Stimulated activated CD4-positive, alpha-beta T cell treated with anti-CD3 and anti-CD28 coated beads, TNF-alpha, amount 100 ng/mL, for 1 hour (primary cell): ENCODE measurements at places on chromosomes 1 and 21.

- no peak for DNase-seq
Observed at GRCh38 chr1:38547321-38547720, 312.3 kb downstream of the RRAGC start.

DNA sequence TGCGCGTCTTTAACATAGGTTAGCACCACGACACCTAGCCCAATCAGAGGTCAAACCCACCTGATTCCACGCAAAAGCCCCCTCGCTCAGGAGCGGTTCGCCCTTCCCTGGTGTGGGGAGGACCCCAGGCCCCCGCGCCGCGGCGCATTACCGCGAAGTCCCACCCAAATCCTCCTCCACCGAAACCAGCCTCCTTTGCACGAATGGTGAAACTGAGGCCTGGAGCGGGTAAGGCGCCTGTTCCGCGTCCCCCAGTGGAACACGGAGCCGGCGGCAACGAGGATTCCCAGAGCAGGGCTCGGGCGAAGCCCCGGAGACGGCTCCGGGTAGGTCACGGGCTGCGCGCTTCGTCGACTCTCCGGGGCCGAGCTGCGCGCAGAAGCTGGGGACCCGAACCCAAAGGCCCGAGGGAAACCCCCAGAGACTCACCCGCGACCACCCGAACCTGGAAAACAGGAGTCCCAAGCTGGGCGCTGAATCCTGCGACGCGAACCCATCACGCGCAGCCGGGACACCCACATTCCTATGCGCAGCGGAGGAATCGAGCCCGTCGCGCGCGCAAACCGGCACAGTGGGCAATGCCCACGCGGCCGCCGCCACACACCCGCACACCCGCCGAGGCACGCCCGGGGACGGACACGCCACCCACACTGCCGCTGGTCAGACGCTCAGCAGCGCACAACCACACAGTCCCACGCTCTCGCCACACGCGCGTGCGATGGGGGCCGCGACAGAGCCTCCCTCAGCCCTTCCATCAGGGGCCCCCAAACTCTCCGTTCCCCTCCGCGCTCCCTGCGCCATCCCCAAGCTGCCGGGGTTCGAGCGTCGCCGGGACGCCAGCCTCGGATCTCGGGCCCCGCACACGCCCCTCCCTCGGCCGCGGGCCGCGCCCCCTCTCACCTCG, 507 bp downstream of the GLIS1 start:
- no peak for DNase-seq

GRCh38 chr1:160244209-160244608, 18.1 kb downstream of the DCAF8 start:
- DNase-seq: no peak

GRCh38 chr1:207034208-207034607, 1.7 kb upstream of the C1orf116 start:
- no peak for DNase-seq

DNA sequence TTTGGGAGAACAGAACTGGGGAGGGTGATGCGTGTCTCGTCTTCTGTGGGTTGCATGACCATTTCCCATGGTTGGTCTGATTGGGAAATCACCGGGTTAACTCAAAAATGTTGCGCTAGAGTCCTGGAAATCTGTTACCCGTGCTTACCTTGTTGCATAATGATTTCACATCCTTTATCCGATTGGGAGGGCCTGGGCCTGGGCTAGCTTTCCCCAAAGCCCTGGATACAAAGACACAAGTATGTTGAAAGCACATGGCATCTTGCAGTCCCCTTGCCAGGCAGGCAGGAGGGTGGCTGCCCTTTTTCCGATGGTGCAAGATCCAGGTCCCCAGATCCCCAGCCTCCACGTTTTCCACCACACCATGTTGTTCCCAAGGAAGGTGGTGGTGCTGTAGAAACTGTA, 582 bp downstream of the TRPM2 start:
- no peak for DNase-seq

GRCh38 chr1:248596615-248597014, 885 bp downstream of the OR2T10 start:
- no peak for DNase-seq

DNA sequence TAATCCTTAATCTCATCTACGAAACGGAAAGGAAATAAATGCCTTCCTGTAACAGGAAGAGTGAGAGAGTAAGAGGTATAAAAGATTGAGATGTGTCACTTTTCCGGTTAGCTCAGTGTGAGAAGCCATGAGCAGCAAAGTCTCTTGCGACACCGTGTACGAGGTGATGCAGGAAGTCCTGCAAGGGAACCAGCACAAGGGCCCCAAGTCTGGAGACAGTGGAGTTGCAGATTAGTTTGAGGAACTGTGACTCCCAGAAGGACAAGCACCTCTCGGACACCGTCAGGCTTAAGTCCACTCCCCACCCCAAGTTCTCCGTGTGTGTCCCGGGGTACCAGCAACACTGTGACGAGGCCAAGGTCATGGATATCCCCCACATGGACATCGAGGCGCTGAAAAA, 592.3 kb upstream of the ADGRL2 start:
- no peak for DNase-seq

GRCh38 chr1:223216074-223216473, 73.0 kb upstream of the TLR5 start:
- no peak for DNase-seq

GRCh38 chr1:147223740-147224615, 1.2 kb downstream of the FMO5 start:
- DNase-seq: no peak

- peak; percentile 72 for DNase-seq
Observed at GRCh38 chr1:203289281-203289981, 15.9 kb upstream of the BTG2 start.

DNA sequence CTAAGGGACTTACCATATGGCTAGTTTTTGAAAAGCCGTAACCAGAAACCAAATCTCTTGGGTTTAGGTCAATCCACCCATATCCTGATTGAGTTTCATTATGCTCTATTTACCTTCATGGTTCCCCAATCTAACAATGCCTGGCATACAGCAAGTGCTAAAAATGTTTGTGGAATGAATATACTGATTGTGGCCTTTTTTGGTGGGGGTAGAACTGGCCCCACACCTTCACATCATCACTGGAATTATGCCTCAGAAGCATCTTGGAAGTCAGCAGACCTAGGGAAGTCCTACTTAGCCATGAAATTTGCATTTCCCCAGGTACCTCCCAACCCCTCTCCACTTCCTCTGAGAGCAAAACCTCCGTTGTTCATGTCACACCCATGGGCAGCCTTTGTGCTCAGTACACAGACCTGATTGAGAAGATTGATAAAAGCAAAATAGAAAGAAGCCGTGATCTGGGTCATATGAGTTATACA, 17.8 kb upstream of the SLAMF1 start:
- no peak for DNase-seq

DNA sequence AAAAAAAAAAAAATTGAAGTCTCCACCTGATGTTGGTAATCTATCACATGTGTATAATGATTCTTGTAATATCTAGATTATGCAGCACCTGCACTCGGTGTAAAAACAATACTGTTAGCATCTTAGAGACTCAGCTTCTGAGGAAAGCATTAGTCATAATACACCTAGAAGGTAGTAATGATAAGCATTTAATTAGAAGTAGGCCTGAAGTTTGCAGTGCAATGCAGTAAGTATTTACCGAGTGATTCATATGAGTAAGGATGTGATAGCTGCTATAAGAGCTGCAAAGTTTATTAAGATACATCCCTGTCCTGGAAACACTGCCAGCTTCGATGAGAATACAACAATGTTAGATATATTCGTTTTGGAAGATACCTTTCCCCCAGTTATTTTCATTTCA, 196.4 kb downstream of the GREM2 start:
- DNase-seq: no peak

DNA sequence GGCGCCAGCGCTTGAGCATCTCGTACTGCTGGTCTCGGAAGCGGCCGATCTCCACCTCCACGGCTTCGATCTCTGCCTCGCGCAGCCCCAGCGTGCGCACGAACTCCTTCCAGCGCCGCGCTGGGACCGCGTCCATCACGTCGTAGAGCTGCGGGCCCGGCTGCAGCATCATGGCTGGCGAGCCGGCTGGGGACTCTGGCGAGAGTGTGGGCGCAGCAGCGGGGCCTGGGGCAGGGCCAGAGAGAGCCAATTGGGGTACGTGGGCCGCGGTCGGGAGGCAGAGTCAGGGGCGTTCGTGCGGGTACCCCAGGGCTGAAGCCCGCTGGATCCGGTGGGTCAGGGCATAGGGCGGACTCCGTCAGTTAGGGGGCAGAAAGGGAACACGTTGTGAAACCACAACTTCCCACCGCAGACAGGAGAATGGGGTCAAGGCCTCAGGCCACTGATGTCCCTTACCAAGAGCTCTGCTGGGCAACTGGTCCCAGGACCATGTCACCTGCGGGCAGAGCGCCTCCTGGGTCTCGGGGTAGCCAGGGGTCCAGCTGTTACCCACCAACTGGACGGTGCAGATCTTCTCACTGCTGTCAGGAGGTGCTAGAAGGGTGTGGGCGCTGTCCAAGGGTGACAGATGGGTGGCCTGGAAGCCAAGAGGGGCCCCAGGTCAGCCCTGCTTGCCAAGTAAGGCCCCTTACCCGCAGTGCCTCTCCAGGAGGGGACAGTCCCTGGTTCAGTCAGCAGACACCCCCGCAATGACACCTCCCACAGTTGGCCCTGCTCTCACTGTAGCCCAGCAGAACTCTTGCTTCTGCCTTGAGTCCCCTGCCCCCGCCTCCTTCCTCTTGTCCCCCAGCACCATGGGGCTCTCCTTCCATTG, 4.2 kb downstream of the TNFRSF25 start:
- no peak for DNase-seq

GRCh38 chr1:227685807-227686206, 49.3 kb downstream of the JMJD4 start:
- DNase-seq: no peak

- no peak for DNase-seq
Observed at GRCh38 chr1:177799746-177800145, 170.1 kb downstream of the SEC16B start.

- DNase-seq: no peak
Observed at GRCh38 chr21:36584980-36585940, 105.3 kb upstream of the CLDN14 start.

- no peak for DNase-seq
Observed at GRCh38 chr1:205248793-205249601, 21.3 kb downstream of the TMCC2 start.

DNA sequence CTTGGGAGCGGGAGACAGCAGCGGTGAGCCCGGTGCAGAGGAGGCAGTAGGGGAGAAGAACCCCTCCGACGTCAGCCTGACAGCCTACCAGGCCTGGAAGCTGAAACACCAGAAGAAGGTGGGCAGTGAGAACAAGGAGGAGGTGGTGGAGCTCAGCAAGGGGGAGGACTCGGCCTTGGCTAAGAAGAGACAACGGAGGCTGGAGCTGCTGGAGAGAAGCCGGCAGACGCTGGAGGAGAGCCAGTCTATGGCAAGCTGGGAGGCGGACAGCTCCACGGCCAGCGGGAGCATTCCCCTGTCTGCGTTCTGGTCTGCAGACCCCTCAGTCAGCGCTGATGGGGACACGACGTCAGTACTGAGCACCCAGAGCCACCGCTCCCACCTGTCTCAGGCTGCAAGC, 32.9 kb downstream of the STYXL2 start:
- DNase-seq: no peak

- DNase-seq: no peak
Observed at GRCh38 chr1:240099748-240100147, 8.1 kb downstream of the FMN2 start.

DNA sequence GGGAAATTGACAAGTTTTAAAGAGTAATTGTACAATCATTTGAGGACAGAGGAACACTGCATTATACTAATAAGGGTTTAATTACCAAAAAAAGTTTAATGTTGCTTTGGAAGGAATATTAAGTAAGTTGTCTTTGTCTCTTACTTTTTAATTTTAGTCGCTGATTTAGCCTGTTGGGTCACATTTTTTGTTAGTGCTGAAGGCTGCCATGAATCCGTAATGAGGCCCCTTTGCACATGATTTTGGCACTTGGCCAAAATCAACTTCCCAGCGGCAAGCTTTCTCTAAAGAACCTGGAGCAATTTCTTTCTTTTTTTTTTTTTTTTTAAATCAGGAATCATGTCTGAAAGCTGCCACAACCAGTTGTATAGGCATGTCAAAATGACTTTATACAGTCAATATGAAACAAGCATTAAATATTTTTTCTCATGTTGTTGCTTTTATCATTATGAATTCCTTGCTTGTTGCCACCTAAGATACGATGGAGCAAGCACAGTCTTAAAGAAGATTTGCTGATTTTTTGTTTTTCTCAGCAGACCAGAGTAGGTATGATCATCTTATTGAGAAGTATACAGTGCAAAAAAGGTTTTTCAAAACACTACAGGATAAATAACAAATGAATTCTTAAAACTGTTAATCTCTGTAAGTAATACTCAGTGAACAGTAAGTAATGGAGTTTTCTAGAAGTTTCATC, 690.4 kb downstream of the USP25 start:
- DNase-seq: no peak
